ENCODE measurements at places on chromosomes 13 and 19. TPM values are rescaled to one million over a fixed set of nuclear protein-coding genes. Genes with fewer than 3 reads are reported as not detected.

ZNF492 gene
- 0.06 TPM for total RNA-seq

DNA sequence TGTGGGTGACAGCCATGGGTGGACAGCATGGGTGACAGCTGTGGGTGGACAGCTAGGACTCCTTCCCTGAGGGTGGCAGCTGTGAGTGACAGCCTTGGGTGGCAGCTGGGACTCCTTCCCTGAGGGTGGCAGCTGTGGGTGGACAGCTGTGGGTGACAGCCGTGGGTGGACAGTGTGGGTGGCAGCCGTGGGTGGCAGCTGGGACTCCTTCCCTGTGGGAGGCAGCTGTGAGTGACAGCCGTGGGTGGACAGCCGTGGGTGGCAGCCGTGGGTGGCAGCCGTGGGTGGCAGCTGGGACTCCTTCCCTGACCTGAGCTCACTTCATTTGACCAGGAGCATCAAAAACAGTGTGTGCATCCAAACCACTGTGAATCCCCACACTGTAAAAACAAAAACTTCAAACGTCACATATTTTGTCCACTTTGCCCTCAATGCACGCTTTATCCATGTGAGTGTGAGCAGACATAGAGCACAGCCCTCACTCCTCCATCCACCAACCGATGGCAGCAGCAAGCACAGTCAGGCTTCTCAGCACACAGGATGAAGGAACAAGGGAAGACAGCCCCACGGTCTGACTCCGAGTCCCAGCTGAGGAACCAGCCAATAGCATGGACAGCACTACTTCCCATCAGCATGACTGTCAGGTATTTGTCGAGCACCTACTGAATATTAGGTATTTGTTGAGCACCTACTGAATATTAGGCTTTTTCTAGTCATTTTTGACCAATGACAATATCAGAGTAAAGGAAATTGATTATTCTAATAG is 1.6 kb upstream of the CFAP97D2 start:
- H3K27ac ChIP-seq = no peak overlapping the region
- H3K4me1 ChIP-seq = peaks cover 20% of the 10 kb centered on the region
- peaks cover 32% of the 10 kb centered on the region for H3K27me3 ChIP-seq
- peaks cover 13% of the 10 kb centered on the region for H3K36me3 ChIP-seq

FCHO1 gene
- 0.60 TPM for total RNA-seq

GRCh38 chr19:58455306-58455705 is 3.9 kb downstream of the ZNF324B start:
- H3K36me3 ChIP-seq = peaks cover 23% of the 10 kb centered on the region
- H3K27me3 ChIP-seq = peaks cover 3% of the 10 kb centered on the region
- H3K27ac ChIP-seq = no peak overlapping the region
- peaks cover 25% of the 10 kb centered on the region for H3K4me1 ChIP-seq
- DNase-seq = no peak
- H3K4me3 ChIP-seq = no peak overlapping the region

DNA sequence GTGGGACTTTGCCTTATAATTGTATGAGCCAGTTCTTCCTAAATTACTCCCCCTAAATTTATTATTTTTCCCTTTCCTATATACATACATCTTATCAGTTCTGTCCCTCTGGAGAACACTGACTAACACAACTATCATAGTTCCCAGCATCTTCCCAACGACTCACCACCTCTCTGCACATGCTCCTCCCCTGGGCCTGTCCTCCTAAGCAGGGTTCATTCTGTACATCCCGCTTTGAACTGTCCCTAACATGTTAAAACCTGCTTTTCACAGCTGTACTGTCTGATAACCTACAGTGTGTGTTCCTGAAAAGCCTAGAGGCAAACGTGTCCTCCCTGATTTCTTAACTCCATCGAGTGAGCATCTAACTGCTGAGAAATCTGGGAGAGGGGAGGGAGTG is 141.7 kb downstream of the EFNB2 start:
- H3K27ac ChIP-seq = no peak overlapping the region
- H3K4me3 ChIP-seq = no peak overlapping the region
- DNase-seq = no peak
- peaks cover 7% of the 10 kb centered on the region for H3K27me3 ChIP-seq
- no peaks in the 10 kb centered on the region for H3K36me3 ChIP-seq
- H3K4me1 ChIP-seq = peaks cover 6% of the 10 kb centered on the region

Data from HFFc6 (cell line).